Thoracic aorta (tissue), 2 donors: ENCODE measurements at places on chromosomes 6 and 20.

DNA sequence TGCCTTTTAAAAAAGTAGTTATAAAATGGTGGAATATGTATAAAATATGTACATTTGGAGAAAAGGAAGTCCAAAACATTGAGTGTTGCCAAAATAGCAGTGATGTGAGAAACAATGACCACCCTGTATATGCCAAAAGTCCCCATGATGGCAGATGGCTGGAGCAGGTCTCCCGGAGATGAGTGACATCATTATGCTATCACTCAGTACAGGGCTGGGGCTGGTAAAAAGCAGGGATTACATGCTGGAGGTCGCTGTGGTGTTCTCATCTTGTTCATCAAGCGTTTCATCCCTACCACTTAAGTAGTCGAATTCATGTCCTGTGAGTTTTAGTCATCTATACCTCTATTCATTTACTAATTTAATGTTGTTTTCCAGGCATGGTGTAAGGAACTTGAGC lies 315.3 kb upstream of the SLC35B3 start:
- no peaks in the 10 kb centered on the region for H3K36me3 ChIP-seq
- DNase-seq = no peak
- H3K4me3 ChIP-seq = no peak overlapping the region
- H3K27me3 ChIP-seq = no peaks in the 10 kb centered on the region
- H3K4me1 ChIP-seq = no peaks in the 10 kb centered on the region

DNA sequence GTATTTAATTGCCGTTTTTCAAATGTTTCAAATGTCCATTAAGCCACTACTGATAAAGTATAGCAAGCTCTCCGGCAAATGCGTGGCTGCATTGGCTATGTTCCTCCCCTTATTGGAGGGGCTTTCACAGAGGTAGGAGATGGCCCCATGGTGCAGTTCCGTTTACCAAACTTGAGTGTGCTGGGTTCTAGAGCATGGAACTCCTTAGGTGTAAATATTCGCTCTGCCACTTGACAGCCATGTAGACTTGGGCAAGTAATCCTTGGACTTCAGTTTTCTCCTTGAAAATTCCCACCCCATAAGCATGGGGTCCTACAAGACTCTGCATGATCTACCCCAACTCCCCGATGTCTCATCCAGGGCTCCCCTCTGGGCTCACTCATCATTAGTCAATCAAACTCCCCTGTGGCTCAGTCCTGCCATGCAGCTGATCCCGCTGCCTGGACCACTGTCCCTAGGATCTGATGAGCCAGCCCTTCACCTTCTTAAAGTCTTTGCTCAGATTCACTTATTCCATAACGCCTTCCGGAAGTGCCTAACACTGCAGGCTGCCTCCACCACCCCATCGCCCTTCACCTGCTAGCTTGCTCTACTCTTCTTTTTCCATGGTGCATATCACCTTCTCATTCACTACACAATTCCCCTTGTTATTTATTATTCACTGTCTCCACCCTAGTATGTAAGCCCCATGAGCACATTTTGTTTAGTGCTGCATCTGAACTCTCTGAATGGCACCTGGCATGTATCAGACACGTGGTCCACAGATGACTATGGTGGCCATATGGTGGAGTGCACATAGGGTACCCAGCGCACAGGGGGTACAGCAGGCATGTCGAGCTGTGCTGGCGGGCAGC lies 18.8 kb downstream of the PRR18 start:
- no peaks in the 10 kb centered on the region for H3K36me3 ChIP-seq
- no peaks in the 10 kb centered on the region for H3K27me3 ChIP-seq
- no peaks in the 10 kb centered on the region for H3K4me1 ChIP-seq
- H3K27ac ChIP-seq = no peak overlapping the region
- no peak overlapping the region for H3K4me3 ChIP-seq

- peaks cover 2% of the 10 kb centered on the region for H3K36me3 ChIP-seq
- no peaks in the 10 kb centered on the region for H3K27me3 ChIP-seq
- H3K27ac ChIP-seq = no peak overlapping the region
- no peak overlapping the region for H3K4me3 ChIP-seq
- H3K4me1 ChIP-seq = no peaks in the 10 kb centered on the region
These were observed 62.3 kb downstream of the TRMT11 start for GRCh38 chr6:126048635-126049034.

GRCh38 chr6:2909718-2910117 lies 6.6 kb upstream of the SERPINB9 start:
- no peak overlapping the region for H3K27ac ChIP-seq
- no peak for DNase-seq
- H3K36me3 ChIP-seq = no peaks in the 10 kb centered on the region
- H3K4me3 ChIP-seq = no peak overlapping the region
- H3K4me1 ChIP-seq = no peaks in the 10 kb centered on the region

GRCh38 chr6:34135541-34135940 lies 10.3 kb downstream of the GRM4 start:
- no peaks in the 10 kb centered on the region for H3K36me3 ChIP-seq
- peaks cover 8% of the 10 kb centered on the region for H3K27me3 ChIP-seq
- H3K4me3 ChIP-seq = no peak overlapping the region
- no peak for DNase-seq
- H3K27ac ChIP-seq = no peak overlapping the region
